ENCODE measurements at places on chromosomes 4 and X.

GRCh38 chr4:114021451-114021850, 42.0 kb upstream of the ARSJ start:
- no peak for DNase-seq

DNA sequence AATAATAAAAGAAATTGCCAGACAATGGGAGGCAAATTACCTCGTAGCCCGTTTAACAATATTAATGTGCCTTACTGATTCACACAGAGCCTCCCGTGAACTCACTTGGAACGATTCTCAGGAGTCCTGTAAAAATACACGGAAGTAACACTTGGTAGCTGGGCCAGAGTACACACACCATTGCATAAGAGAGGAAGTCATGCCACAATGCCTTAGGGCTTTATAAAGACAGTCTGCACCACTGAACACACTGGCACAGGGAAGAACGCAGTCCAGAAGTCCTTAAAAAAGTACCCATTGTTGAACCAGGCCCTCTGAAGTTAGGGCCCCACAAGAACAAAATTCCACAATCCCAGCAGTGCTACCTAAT, 15.1 kb downstream of the SLC2A9 start:
- no peak for DNase-seq

GRCh38 chr4:89306486-89307177, 968 bp downstream of the GPRIN3 start:
- no peak for DNase-seq

DNA sequence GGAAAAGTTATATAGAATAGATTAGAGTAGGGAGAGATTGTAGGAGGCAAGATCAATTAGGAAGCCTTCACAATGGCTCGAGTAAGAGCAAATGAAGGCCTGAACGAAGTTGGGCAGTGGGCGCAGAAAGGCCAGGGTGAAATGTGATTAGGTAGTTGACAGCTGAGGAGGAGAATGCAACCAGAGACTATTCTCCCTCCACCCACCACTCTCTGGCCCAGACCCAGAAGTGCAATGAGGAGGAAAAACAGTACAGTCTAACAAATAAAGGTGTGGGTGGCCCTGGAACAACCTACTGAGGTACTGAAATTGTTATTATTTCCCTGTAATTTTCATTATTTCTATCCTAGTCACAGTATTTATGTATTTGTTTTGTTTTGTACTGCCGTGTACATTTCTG, 176.7 kb downstream of the SLC39A8 start:
- no peak for DNase-seq

DNA sequence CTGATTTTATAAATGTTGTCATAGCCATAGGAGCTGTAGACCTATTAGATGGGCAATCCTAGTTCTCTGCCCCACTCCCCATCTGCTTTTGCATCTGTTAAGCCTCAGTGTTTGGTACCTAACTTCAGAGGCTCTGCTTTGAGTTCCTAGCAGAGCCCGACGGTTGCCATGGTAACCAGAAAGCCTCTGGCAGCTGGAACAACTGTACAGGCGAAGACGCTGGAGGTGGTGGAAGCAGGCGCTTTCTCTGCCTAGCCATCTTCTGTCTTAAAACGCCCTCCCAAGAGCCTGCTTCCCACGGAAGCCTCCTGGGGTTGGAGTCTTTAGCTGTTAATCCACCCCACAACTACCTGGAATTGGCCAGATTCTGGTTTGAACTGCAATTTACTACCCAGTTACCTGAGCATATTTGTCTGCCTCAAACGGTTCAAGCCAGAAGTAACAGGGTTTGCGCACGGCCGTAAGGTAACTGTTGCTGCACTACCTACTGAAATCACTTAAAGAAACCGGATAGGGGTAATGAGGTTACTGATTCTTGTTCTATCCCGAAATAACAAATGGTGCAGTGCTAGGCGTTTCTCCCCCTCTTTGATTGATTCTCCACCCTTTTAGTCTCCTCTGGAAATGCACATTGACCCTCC, 1.0 kb upstream of the GABRG1 start:
- DNase-seq: no peak

GRCh38 chr4:87853108-87853507, 20.3 kb downstream of the MEPE start:
- no peak for DNase-seq

Data from activated naive CD4-positive, alpha-beta T cell treated with Interleukin-2 at 50 U/mL for 16 hours (primary cell).